ENCODE measurements at places on chromosomes 2 and 18.

- no peak for DNase-seq
Measured at GRCh38 chr2:949384-950079, 1.1 kb upstream of the SNTG2 start.

DNA sequence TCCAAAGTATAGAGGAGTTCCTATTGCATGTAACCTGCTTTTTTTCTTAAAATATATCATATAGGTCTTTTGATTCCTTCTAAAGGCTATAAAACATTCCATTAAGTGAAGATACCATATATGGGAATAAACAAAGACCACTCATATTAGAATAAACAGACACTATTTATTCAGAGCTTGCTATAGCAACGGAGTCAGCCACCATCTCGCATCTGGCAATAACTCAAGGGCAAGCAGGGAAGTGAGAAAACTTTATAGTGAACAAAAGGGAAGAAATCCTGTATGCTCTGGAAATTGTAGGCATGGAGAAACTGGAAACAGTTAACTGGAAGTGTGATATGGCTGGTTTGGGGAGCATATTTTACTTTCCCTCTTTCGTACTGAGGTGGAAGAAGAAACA is 301.9 kb downstream of the PTH2R start:
- no peak for DNase-seq

GRCh38 chr18:58455314-58456188 is 173.3 kb downstream of the ALPK2 start:
- no peak for DNase-seq

- no peak for DNase-seq
Measured at GRCh38 chr2:20093263-20094141, 42.1 kb upstream of the LAPTM4A start.

DNA sequence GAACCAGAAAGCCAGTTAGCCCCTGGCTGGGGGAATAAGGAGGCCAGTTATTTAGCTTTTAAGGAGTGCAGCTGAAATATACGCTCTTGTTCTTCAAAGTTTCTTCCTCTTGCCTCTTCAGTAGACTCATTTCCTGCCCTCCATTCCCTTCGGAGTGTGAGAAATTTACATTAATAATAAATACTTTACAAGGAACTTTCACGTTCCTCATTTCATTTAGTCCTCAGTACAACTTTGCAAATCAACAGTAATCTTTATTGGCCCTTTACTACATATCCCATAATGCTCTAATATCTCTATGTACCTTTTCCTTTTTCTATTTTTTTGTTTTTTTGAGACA is 15.6 kb downstream of the PLCD4 start:
- DNase-seq: no peak

- no peak for DNase-seq
Measured at GRCh38 chr2:31388736-31389135, 25.8 kb downstream of the XDH start.

- no peak for DNase-seq
Measured at GRCh38 chr18:43916984-43917383, 639.7 kb upstream of the SYT4 start.

GRCh38 chr2:24515831-24516230 is 24.8 kb downstream of the NCOA1 start:
- DNase-seq: no peak

DNA sequence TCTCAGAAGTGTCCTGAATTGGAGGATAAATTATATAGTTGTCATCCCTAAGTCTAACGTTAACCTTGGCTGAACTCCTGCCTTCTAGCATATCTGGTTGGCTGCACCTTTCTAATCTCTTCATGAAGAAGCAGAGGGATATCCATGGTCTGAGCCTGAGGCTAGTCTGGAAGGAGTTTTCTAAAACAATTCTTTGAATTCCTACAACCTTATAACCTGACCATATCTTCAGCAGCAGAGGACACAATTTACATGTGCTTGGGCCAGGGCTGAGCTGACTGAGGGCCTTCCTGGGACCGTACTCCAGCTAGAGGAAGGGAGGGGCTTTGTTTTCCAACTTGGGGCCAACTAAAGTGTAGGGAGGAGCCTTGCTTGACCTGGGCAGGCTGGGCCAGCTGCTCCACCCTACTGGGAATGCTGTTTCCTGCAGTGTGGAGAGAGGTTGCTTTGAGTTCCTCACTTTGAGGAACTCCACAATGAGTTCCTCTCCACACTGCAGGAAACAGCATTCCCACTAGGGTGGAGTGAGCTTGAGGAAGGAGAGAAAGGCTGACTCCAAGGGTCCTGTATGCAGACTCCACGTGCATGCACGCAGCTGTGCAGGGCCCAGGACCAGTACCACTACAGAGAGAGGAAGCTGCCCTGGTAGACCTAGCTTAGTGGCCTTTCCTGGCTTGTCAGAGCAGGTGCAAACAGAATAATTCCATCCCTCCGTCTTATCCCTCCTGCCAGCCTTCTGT is 19.6 kb downstream of the CEP68 start:
- no peak for DNase-seq

DNA sequence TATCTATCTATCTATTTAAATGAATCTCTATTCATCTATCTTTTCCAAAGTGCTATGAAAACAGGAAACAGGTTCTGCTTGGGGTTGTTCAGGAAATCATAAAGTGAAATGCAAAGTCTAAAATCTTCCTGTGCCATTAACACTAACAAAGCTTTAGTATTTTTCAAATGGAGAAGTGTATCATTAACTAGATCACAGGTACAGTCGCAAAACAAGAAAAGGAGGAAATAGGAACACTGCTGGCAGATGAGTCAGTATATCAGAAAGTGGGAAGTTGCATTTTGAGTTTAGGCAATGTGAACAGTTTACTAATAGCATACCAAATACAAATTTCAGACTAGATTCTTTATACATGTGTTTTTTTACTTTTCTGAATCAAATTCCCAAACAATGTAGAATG is 888.5 kb upstream of the FSHR start:
- DNase-seq: no peak

DNA sequence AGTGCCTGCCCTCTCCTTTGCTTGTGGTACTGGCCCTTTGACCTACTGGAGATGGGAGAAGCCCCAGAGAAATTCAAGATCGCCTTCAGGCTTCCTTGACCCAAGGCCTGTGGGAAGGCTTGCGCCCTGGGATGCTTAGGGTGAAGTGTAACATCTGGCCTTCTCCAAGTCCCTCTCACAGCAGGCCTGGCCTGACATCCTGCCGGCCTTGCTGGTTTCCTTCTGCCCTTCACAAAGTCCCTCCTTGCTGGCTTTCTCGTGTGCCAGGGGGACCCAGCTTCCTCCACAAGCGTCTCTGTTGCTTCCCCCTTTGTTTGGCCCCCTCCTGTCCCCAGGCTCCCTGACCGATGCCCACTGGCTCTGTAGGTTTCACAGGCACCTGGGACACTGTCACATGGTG is 26.4 kb downstream of the TCF7L1 start:
- no peak for DNase-seq

GRCh38 chr2:172725284-172725683 is 10.4 kb upstream of the RAPGEF4 start:
- DNase-seq: no peak

DNA sequence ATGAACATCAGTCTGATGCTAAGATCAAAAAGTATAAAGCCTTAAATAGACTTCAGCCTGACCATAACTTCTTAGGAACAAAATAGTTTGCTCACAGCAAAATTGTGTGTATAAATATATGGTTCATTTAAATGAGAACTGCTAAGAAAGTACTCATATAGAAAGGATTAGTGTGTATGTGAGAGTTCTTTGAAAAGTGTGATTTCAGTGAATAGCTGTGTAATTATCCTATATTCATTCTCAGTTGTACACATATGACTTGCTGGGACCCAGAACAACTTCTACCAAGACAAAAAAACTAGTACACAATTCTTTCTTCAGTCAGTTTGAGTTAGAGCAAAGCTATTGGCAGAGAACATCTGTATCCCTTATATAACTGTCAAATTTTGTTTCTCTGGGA is 7.2 kb downstream of the BBS5 start:
- DNase-seq: no peak

GRCh38 chr2:188601927-188602326 is 310.3 kb downstream of the GULP1 start:
- no peak for DNase-seq

DNA sequence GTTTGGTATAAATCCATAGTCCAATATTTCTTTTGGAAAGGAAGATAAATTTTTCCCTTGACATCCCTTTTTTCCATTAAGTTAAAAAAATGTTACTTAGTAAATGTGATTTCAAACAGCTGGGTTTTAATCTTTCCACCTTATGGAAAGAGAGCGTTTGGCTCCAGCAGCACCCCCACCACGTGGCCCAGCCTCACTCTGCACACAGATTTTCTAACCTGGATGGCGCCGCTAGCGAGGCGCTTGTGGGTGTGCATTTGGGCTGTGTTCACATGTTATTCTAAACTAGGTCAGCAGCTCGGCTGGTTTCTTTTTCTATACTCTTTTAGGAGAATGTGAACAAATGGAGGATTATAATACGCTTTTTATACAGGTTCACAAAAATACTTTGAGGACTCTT is 218.0 kb downstream of the LDLRAD4 start:
- no peak for DNase-seq

DNA sequence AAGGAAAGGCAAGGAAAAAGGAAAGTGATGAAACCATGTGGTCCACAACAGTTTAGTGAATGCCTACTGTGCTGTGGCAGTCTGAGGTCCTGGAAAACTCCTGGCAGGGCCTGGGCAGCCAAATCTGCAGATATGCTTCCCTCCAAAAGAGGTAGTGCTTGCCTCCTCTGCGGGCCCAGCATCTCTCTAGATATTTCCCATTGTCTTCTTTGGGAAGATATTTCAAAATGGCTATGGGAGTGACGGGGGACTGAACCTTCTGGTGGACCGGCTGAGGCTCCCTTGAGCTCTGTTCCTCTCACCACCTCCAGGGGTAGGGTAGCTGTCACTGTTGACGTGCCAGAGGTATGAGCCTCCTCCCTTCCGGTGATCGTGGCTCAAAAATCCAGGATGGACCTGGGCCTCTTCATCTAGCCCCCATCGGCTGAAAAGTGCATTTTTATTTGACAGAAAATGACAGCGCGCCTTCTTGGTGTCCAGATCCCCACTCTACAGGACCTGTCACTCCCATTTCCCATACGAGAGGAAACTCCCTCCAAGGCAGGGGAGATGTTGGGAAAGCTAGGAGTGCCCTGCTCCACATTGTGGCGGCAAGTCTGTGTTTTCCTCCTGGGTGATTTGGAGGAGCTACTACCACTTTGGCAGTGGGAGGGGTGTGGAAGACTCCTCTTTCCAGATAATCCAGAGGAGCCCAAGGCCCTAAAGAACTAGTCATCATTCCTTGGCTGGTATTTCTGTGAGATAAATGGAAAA is 9.4 kb upstream of the PAX3 start:
- no peak for DNase-seq

- DNase-seq: no peak
Measured at GRCh38 chr18:21949326-21950015, 208.9 kb downstream of the MIB1 start.

DNA sequence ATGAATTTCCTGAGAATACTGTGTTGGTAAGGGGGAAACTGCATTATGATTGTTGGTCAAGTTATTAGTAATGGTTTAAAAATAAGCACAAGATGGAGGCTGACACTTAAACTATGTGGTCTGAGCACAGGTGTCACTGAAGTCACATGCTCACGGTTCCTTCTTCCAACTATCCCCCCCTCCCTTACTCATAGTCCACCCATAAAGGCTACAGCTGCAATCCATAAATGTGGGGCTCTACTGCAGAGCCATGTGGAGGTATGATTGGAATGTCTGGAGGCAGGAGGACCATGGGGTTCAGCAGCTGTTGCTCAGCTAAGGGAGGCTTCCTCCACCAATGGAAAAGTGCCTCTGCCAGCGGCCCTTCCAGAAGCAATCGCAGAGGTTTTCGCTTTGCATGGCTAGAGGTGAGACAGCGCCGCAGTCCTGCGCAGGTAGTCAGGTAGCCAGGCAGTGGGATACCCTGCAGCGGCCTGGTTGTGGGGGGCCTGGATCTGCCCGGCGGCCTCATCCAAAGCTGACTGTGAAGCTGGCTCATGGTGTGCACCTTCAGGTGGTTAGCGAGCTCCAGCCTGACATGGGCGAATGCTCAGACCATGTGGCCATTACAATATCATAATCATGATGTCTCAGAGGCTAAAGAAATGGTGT is 249.6 kb downstream of the DCDC2C start:
- DNase-seq: no peak

DNA sequence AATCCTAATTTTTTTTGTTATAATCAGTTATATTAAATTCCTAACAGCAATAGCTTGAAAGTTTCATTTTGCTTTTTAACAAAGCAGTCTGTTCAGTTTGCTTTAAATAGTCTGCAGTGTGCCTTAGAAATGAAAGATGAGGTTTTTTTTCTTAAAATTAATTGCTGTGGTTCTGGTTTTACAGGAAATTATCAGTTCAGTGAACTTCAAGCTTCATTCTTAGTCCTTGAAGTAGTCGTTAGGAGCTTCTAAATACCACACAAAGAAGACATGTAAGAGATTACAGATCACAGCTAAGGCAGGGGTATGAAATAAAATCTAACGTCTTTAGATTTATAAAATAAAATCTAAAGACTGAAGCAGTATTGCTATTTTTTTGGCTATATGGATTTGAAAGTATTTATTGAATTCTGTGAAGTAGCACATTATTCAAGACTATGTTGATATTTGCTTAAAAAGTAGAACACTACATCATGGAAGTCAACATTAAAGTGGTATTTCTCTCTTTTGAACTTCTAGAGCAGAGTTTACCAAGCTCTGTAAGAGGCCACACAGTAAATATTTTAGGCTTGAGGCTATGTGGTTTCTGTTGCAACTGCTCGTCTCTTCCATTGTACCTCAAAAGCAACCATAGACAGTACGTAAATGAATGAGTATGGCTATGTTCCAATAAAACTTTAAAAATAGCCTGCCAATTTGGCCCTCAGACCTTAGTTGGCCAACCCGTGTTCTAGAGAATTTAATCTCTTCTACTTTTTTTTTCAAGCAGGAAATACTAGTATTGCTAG is 81.5 kb upstream of the STON1 start:
- DNase-seq: peak; percentile 60

DNA sequence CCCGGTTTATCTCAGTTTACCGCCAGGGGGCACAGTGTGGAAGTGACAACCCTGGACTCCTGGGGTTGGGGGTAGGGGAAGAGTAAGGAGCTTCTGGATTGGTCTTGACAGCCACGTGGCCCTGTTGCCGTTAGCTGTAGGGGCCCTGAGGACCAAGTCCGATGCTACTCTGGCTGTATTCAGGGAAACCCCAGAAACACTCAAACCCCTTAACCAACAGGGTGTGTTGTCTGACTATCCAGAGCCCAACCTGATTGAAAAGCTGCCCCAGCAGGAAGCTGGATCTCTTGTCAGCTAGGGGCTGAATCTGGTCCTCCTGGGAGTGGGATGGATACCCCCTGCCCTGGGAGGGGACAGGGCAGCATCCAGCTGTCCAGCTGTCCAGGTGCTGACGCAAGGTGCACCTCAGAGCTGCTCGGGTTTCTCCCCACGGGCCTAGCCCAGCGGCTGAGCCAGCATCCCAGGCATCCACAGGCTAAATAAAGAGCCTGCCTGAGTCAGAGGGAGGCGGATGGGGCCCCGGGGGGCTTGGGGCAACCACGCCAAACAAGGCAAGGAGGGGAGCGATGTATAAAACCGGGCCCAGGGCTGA is 3.1 kb upstream of the GMPPA start:
- peak; percentile 38 for DNase-seq

- DNase-seq: no peak
Measured at GRCh38 chr2:139529080-139529479, 748.9 kb upstream of the NXPH2 start.

Data from SIG-M5 (cell line).